ENCODE measurements at places on chromosomes 3 and 15.
A peak's percentile ranks its signal among the peaks of the same experiment; 100 is the strongest.

GRCh38 chr3:133663569-133664313 is 2.0 kb upstream of the TOPBP1 start:
- H3K27me3 ChIP-seq, result no peaks in the 10 kb centered on the region
- no peak for DNase-seq
- H3K36me3 ChIP-seq, result peaks cover 5% of the 10 kb centered on the region
- peaks cover 26% of the 10 kb centered on the region for H3K4me1 ChIP-seq

- H3K36me3 ChIP-seq, result no peaks in the 10 kb centered on the region
- peaks cover 26% of the 10 kb centered on the region for H3K27me3 ChIP-seq
- H3K4me3 ChIP-seq, result no peak overlapping the region
- DNase-seq, result no peak
- H3K27ac ChIP-seq, result no peak overlapping the region
Observed at GRCh38 chr15:68447209-68447608, 15.2 kb upstream of the ITGA11 start.

DNA sequence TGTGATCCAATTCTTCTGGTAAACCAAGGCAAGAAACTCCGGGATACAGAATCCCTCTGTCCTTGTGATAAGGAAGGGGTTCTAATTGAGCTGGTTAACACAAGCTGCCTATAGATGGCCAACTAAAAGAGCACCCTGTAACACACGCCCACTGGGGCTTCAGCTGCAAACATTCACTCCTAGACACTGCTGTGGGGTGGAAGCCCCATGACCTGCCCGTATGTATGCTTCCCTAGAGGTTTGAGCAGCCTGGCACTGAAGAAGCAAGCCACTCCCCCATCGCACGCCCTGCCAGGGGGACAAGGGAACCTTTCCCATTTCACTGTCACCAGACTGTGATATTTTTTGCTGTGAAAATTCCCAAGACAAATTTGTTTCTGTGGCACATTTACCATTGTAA is 516.9 kb upstream of the GOLIM4 start:
- no peak for DNase-seq
- no peaks in the 10 kb centered on the region for H3K27me3 ChIP-seq
- H3K27ac ChIP-seq, result no peak overlapping the region
- no peaks in the 10 kb centered on the region for H3K4me1 ChIP-seq
- no peaks in the 10 kb centered on the region for H3K36me3 ChIP-seq

DNA sequence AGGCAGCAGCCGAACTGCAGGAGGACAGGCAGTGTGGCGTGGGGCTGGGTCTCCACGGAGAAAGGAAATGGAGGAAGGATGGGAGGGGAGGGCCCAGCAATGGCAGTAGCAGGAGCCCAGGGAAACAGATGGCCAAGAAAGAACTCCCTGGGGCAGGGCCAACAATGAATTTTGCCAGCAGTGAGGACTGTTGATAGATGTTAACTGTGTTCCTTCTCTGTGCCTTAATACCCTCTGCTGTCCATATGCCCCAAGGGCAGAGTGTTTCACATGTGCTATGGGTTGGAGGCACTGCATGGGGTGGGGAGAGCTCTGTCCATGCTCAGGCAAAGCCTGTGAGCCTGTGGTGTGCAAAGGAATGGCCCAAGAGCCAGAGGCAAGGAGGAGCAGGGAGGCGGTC is 70.8 kb upstream of the POMGNT2 start:
- DNase-seq, result no peak
- H3K27me3 ChIP-seq, result no peaks in the 10 kb centered on the region
- no peak overlapping the region for H3K27ac ChIP-seq
- H3K4me1 ChIP-seq, result peaks cover 42% of the 10 kb centered on the region

DNA sequence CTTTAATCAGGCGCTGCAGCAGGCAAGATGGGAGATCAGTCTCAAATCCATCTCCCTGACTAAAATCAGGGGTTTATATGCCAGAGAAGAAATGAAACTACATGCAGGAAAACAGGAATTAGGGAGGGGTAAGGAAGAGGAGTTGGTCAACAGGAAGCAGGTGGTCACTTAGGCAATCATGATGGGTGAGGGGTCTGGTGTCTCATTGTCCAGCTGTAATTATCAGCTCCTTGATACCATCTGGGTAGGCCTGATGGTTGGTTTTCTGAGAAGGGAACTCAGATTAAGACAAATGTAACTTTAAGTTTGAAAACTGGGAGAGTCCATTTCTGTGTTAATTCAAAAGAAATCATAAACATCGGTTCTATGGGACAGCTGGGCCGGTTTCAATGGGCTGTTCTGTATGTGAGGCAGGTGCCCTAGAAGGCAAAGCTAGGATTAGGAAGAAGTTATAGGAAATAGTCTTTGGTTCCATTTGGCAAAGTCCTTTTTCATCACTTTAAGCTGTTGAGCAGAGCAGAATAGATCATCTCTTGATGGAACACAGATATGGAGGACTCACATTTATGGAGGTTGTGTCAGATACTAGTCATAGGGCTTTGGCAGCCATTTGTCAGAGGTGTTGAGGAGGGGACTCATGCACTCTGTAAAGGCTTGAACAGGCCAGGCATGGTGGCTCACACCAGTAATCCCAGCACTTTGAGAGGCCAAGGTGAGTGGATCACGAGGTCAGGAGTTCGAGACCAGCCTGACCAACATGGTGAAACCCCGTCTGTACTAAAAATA is 149.4 kb downstream of the VGLL4 start:
- DNase-seq, result no peak
- no peaks in the 10 kb centered on the region for H3K27me3 ChIP-seq
- H3K4me3 ChIP-seq, result no peak overlapping the region
- no peaks in the 10 kb centered on the region for H3K4me1 ChIP-seq

- H3K27me3 ChIP-seq, result no peaks in the 10 kb centered on the region
- H3K36me3 ChIP-seq, result no peaks in the 10 kb centered on the region
- no peak overlapping the region for H3K4me3 ChIP-seq
- no peak for DNase-seq
- peaks cover 41% of the 10 kb centered on the region for H3K4me1 ChIP-seq
Observed at GRCh38 chr3:172135820-172136219, 96.4 kb downstream of the FNDC3B start.

- no peaks in the 10 kb centered on the region for H3K4me1 ChIP-seq
- no peak overlapping the region for H3K27ac ChIP-seq
- no peaks in the 10 kb centered on the region for H3K36me3 ChIP-seq
- no peak overlapping the region for H3K4me3 ChIP-seq
- DNase-seq, result no peak
Observed at GRCh38 chr3:106588739-106589138, 719.9 kb upstream of the CBLB start.

DNA sequence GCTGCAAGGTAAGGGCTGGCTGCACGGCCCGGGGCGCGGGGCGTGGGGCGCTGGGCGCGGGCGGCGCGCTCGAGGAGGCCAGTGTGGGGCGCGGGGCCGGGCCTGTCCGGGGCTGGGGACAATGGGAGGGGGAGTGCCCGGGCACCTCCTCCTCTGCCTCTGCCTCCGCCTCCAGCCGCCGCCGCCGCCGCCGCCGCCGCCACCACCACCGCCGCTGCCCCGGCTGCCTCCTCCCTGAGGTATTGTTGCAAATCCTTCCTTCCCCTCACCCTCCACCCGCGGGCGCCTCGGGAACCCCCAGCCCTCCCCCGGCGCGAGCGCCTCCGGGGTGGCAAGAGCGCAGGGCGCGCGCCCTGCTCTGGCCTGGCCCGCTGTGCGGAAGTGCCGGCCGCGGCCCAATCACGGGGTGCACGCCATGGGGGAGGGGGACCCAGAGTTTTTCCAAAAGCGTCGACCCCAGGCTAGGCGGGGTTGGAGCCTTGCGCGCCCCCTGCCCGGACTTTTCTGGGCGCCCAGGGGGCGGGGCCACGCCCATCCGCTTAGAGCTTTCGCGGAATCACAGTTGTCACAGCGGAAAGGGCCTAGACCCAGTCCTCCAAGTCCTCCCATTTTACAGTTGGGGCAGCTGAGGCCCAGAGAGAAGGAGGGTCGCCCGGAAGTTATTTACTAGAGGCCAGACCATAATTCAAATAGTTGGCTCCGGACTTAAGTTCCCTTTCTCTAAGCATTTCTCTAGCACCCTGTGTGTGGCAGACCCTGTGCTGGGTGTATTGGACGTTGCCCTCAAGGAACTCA is at the start of gene LPP:
Gene LPP, plus strand, starts transcription at position 144 of the 795 bp plus-strand sequence. CDS start 251,964 bp downstream, outside the sequence.
- DNase-seq, result peak; percentile 74
- no peaks in the 10 kb centered on the region for H3K36me3 ChIP-seq
- H3K4me1 ChIP-seq, result peaks cover 46% of the 10 kb centered on the region
- H3K27ac ChIP-seq, result peak within 1 kb of the TSS; percentile 85
- H3K4me3 ChIP-seq, result peak within 1 kb of the TSS; percentile 87

- H3K4me3 ChIP-seq, result no peak overlapping the region
- H3K27me3 ChIP-seq, result no peaks in the 10 kb centered on the region
- H3K4me1 ChIP-seq, result no peaks in the 10 kb centered on the region
- H3K27ac ChIP-seq, result no peak overlapping the region
- no peaks in the 10 kb centered on the region for H3K36me3 ChIP-seq
- no peak for DNase-seq
Observed at GRCh38 chr15:25177955-25178801, 223.4 kb downstream of the SNRPN start.

- peaks cover 41% of the 10 kb centered on the region for H3K36me3 ChIP-seq
- DNase-seq, result no peak
- H3K27me3 ChIP-seq, result no peaks in the 10 kb centered on the region
- no peak overlapping the region for H3K4me3 ChIP-seq
- H3K27ac ChIP-seq, result no peak overlapping the region
Observed at GRCh38 chr3:52370531-52370930, 54.4 kb downstream of the DNAH1 start.

GRCh38 chr3:176988795-176989194 is 208.5 kb downstream of the TBL1XR1 start:
- no peaks in the 10 kb centered on the region for H3K27me3 ChIP-seq
- no peaks in the 10 kb centered on the region for H3K36me3 ChIP-seq
- no peak overlapping the region for H3K4me3 ChIP-seq
- no peak for DNase-seq

DNA sequence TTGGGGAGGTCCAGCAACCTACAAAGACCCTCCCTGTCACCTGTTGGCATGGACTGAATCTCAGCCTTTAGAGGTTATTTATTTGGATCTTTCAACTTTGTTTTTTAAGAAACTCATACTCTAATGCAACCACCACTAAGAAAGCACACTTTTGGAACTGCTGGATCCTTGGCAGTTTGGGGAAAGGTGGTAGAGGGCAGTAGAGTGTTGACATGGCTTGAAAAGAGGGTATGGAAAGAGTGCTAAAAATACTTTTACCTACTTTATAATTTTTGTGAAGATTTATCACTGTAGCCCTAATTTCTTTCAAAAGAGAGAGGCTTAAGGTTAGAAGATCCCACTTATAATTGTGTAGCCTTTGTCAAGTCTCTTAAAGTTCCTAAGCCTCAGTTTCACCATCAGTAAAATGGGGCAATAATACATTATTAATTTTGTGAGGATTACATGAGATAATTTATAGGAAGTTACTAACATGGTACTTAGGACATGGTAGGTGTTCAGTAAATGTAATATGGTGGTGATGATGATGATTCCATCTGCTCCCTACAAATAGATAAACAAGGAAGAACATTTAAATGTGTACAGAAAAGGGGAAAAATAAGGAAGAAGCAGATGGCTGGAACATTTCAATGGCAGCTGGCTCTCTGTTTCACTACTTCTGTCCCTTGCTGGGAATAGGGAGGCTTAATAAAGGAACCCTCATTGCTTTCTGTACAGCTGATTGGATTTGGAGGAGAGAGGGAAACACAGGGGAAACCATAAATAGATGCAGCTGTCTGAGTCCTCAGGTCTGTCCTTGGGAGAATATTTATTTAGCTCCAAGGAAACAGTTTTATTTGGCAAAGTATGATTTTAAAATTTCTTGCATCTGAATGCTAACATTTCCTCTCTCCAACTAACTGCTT is 208.4 kb upstream of the ADAMTS9 start:
- H3K27ac ChIP-seq, result no peak overlapping the region
- DNase-seq, result no peak
- H3K27me3 ChIP-seq, result no peaks in the 10 kb centered on the region
- no peak overlapping the region for H3K4me3 ChIP-seq

DNA sequence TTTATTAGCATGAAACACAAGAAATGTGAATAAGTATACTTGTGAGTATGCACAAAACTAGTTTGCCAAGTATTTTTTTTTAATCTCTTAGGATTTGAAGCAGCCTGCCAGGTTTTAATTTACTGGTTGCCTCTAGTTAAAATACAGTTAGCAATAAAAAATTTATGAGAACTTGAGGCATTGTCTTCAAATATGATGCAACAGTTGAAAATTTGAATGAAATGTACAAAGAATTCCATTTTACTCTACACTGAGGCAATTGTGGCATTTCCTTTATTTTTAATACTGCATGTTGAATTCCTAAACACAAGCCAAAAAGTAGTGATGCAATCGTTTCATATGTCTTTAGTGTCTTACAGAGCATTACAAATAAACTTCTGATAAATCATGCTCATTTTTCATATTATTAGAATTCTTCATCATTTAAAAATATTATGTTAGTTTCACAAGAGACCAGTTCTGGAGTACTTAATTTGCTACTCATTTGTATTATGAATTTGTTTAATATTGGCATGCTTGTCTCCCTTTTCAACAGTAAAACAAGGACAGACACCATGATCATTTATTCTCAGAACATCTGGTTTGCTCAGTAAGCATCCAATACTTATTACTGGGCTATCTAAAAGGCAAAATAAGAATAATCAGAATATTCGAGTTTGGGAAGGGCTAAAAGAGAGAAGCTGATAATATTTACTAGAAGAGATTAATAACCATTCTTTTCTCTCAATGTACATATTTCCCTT is 124.8 kb upstream of the PTX3 start:
- no peaks in the 10 kb centered on the region for H3K4me1 ChIP-seq
- H3K36me3 ChIP-seq, result no peaks in the 10 kb centered on the region
- no peak overlapping the region for H3K4me3 ChIP-seq
- no peak for DNase-seq
- no peaks in the 10 kb centered on the region for H3K27me3 ChIP-seq
- no peak overlapping the region for H3K27ac ChIP-seq

GRCh38 chr15:28993051-28993719 is 107.4 kb downstream of the APBA2 start:
- H3K27ac ChIP-seq, result no peak overlapping the region
- peaks cover 37% of the 10 kb centered on the region for H3K4me1 ChIP-seq
- H3K4me3 ChIP-seq, result no peak overlapping the region

DNA sequence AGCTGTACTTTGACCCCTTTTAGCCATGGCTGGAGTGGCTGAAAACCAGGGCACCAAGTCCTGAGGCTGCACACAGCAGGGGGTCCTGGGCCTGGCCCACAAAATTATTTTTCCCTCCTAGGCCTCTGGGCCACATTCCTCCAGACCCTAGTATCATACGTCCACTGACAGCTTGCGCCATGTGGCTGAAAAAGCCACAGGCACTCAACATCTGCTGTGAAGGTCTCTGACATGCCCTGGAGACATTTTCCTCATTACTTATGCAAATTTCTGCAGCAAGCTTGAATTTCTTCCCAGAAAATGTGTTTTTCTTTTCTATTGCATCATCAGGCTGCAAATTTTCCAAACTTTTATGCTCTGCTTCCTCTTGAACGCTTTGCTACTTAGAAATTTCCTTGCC is 239.0 kb downstream of the SQOR start:
- H3K4me1 ChIP-seq, result no peaks in the 10 kb centered on the region
- H3K27ac ChIP-seq, result no peak overlapping the region
- H3K36me3 ChIP-seq, result no peaks in the 10 kb centered on the region
- H3K4me3 ChIP-seq, result no peak overlapping the region
- no peak for DNase-seq

- H3K4me1 ChIP-seq, result no peaks in the 10 kb centered on the region
- H3K27ac ChIP-seq, result no peak overlapping the region
- H3K4me3 ChIP-seq, result no peak overlapping the region
- DNase-seq, result no peak
- H3K27me3 ChIP-seq, result no peaks in the 10 kb centered on the region
Observed at GRCh38 chr3:142983318-142983717, 18.1 kb upstream of the U2SURP start.
